T-helper 2 cell (primary cell): ENCODE measurements at places on chromosomes 1 and 21.

- no peak for DNase-seq
These were observed 8.5 kb downstream of the TP53BP2 start for GRCh38 chr1:223837206-223837605.

GRCh38 chr1:63951059-63951946, 177.5 kb downstream of the ROR1 start:
- DNase-seq = no peak

DNA sequence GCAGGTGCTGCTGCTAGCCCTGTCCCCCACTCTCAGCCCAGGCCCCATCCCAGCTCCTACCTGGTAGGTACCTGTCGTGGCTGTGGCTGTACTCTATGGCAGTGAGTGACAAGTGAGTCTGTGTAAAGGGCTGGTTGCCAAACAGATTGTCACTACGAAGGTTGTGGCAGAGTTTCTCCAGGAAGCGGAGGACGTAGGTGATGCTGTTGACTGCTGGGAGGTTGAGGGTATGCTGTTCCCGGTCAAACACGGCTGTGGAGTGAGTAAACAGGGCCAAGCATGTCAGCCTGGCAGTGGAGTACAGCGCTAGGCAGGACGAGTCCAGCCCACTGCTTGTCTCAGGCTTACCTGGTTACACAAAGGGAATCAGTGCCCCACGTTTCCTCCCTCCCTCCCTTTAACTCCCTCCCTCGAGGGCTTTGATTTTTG, 24.8 kb upstream of the SLFNL1 start:
- no peak for DNase-seq

DNA sequence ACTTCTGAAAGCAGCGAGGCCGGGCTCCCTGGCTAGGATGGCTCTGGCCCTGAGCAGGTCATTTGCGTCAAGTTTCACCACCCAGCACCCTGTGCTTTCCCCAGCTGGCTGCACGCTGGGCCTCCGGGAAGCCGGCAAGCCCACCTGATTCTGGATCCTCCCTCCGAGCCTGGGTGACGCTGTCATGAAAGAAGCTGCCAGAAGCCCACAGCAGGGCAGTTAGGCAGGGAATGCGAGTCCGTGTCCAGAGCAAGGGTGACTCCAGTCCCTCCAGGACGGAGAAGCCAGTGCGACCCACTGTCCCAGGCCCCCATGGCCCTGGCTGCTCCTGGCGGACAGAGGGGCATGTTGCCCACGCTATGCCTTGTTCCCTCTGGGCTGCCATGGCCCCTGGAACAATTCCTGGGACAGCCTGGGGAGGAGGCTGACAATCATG, 44.4 kb upstream of the PCBP3 start:
- no peak for DNase-seq

DNA sequence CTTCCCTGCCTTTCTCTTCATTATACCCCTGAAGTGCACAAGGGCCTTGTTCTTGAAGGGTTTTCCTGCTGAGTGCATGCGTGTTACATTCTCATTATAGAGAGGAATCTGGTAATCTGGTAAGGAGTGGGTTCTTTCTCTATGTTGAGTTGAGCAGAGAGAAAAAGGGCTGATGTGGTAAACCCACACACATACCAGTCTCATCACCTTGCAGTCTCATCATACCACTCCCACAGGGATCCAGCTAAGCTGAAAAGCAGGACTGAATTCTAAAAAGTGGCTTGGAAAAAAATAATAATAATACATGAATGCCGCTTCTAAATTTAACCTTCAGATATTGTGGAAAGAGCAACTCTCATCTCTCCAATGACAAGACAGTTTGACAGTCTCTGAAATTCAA, 10.5 kb upstream of the HTR1D start:
- no peak for DNase-seq

GRCh38 chr1:77421504-77422233, 139.8 kb downstream of the AK5 start:
- peak; percentile 0 for DNase-seq

GRCh38 chr1:218565377-218565776, 220.2 kb downstream of the TGFB2 start:
- no peak for DNase-seq
